Activated T-helper 2 cell treated with anti-CD3 and anti-CD28 coated beads, Interferon-gamma antibody, Interleukin-2, Interleukin-4, amounts not matched to agents 10 μg/mL and 5 μg/mL and 100 μg/mL, durations not matched to agents 14 hours and 24 hours and 36 hours (primary cell): ENCODE measurements at places on chromosomes 7 and 10. TPM values are rescaled to one million over a fixed set of nuclear protein-coding genes. Genes with fewer than 3 reads are reported as not detected.

Gene SFTPA1
- total RNA-seq = not detected in 2 replicates

Gene GAD2
- total RNA-seq = not detected in 2 replicates

Gene SYCE1
- 0.23 and 0.62 TPM in 2 replicates for total RNA-seq

DNA sequence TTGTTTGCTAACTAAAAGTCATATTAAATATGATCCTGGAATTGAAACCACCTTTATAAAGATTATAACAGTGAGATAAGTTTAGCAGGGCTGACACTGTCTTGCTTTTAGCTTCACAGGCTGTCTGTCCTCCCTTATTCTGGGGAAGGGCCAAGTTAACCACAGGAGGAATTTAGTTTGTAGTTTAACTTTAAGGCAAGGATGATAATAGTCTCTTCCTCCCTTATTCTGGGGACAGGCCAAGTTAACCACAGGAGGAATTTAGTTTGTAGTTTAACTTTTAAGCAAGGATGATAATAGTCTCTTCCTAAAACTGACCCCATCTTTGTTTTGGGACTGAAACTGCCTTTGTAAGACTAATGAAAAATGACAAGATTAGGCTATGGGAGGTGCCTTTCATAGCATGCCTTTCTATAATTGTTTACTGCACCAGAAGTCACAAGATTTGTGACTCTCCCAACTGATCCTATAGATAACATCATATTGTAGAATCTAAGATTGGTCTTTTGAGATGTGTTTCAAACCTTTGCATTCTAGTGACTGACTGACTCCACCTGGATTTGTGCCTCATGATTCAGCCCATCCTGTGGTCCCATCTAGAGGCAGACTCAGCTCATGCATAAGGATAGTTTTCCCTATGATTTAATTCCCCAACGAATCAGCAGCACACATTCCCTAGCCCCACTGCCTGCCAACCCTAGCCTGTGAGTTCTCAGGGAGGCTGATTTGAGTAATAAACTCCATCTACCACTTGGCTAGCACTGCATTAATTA, 212.0 kb downstream of the MAGI2 start:
- no peaks in the 10 kb centered on the region for H3K27me3 ChIP-seq
- DNase-seq = no peak
- H3K27ac ChIP-seq = no peak overlapping the region
- H3K36me3 ChIP-seq = no peaks in the 10 kb centered on the region
- H3K4me3 ChIP-seq = no peak overlapping the region

DNA sequence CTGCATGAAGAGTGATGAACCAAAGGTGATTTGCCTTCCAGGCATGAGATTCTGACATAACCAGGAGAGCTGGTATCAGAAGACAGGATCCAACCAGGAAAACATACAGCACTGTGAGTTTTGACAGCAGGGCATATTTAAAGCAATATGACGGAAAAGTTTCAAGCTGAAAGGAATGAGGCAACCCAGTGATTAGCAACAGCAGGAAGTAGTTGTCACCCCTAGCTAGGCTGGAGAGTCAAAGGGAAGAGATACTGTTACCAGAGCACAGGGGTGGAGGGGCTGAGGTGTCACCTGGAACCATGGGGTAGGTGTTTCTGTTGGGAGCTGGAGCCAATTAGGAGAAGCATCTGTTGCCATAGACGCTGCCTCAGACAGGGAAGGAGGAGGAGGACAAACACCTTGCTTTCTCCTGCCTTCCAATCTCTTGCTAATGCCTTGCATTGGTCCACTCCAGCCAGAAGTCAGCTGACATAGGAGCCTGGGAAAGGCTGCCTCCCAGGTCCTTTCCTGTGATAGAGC, 125.4 kb upstream of the SORCS3 start:
- no peak overlapping the region for H3K4me3 ChIP-seq
- no peaks in the 10 kb centered on the region for H3K27me3 ChIP-seq
- H3K4me1 ChIP-seq = no peaks in the 10 kb centered on the region
- no peaks in the 10 kb centered on the region for H3K36me3 ChIP-seq
- no peak overlapping the region for H3K27ac ChIP-seq
- no peak for DNase-seq

Gene RPEL1
- total RNA-seq = not detected in 2 replicates

Gene PDE6C
- total RNA-seq = not detected in 2 replicates

DNA sequence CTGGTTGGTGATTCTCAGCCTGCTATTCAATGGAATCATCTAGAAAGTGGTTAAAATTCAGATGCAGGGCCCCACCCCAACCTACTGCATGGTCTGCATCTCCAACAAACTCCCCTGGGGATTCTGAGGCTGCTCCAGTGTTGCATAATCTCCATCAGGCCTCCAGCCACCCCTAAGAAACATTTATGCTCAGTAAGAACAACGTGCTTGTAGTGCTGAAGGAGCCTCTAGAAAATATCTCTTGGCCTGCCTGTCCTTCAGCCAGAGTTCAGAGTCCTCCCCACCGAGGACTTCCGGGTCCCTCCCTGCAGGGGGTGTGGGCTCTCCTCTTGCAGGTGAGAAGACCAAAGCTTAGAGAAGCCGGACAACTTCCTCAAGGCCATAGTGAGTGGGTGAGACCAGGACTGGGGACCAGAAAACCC, 159.8 kb downstream of the SH3PXD2A start:
- no peak for DNase-seq
- H3K4me3 ChIP-seq = no peak overlapping the region
- peak overlapping the region; percentile 4 for H3K27ac ChIP-seq
- H3K4me1 ChIP-seq = peaks cover 35% of the 10 kb centered on the region
- no peaks in the 10 kb centered on the region for H3K36me3 ChIP-seq
- no peaks in the 10 kb centered on the region for H3K27me3 ChIP-seq

Gene ADGRA1
- not detected in 2 replicates for total RNA-seq
